Vagina (tissue), 2 donors: ENCODE measurements at places on chromosomes 1 and 21. TPM values are rescaled to one million over a fixed set of nuclear protein-coding genes. Genes with fewer than 3 reads are reported as not detected.

- no peak overlapping the region for H3K27ac ChIP-seq
- H3K4me1 ChIP-seq: peaks cover 39% of the 10 kb centered on the region
- no peak overlapping the region for H3K4me3 ChIP-seq
- no peak for DNase-seq
- no peaks in the 10 kb centered on the region for H3K27me3 ChIP-seq
These were observed 2.8 kb upstream of the AHDC1 start for GRCh38 chr1:27606708-27607238.

GRCh38 chr1:204923201-204923600 is 52.5 kb downstream of the NFASC start:
- no peaks in the 10 kb centered on the region for H3K27me3 ChIP-seq
- DNase-seq: no peak
- no peak overlapping the region for H3K4me3 ChIP-seq

DNA sequence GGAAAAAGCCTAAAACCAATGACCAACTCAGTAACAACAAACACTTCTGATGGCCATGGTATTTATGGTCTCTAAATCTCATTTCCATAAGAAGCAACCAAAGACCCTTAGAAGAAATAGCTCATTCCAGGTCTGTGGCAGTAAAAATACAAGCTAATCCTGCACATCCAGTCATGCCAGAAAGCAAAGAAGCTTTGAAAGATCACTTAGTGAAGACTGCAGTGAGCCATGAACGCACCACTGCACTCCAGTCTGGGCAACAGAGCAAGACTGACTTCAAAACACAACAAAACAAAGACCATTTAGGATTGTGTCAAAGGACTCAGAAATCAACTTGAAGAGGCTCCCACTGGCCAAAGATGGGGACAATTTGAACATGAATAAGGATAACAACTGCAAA is 18.4 kb upstream of the ELK4 start:
- DNase-seq: no peak
- H3K36me3 ChIP-seq: no peaks in the 10 kb centered on the region
- no peak overlapping the region for H3K27ac ChIP-seq
- no peaks in the 10 kb centered on the region for H3K27me3 ChIP-seq
- peaks cover 10% of the 10 kb centered on the region for H3K4me1 ChIP-seq
- H3K4me3 ChIP-seq: no peak overlapping the region

TMPRSS2 gene
- 19.9 TPM for total RNA-seq

GPR3 gene
- total RNA-seq: 0.74 TPM

DNA sequence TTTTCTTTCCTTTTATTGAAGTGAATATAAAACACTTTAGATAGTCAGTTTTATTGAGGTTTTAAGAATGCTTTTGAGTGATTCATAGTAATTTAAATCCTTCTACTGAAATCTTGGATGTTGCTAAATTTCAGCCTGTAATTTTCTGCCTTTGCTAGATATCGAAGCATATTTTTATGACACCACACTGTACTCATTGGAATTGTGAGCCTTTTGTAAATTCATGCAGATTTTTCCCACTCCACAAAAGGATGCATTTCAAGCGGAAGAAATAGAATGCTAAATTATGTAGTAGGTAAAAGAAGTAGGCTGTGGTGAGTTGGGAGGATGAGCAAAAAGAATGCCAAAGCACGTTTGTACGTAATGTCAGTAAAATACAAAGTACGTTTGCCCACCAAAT is 13.8 kb downstream of the SNX7 start:
- peaks cover 34% of the 10 kb centered on the region for H3K4me1 ChIP-seq
- H3K36me3 ChIP-seq: no peaks in the 10 kb centered on the region
- H3K27me3 ChIP-seq: no peaks in the 10 kb centered on the region
- H3K27ac ChIP-seq: no peak overlapping the region

DNA sequence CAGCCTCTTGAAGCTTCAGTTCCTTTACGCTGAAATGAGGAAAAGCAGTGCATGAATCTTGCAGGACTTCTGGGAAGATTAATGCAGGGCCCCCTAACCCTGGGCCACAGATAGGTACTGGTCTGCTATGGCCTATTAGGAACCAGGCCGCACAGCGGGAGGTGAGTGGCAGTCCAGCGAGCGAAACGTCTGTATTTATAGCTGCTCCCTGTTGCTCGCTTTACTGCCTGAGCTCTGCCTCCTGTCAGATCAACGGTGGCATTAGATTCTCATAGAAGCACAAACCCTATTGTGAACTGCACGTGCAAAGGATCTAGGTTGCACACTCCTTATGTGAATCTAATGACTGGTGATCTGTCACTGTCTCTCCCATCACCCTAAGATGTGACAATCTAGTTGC is 130.2 kb downstream of the CHRM3 start:
- H3K27ac ChIP-seq: no peak overlapping the region
- H3K36me3 ChIP-seq: no peaks in the 10 kb centered on the region
- no peaks in the 10 kb centered on the region for H3K27me3 ChIP-seq
- no peak overlapping the region for H3K4me3 ChIP-seq

CAMK1G gene
- total RNA-seq: not detected

GJB3 gene
- total RNA-seq: 24.6 TPM

GRCh38 chr1:161018631-161018930 is 2.4 kb downstream of the F11R start:
- no peaks in the 10 kb centered on the region for H3K27me3 ChIP-seq
- peaks cover 41% of the 10 kb centered on the region for H3K4me1 ChIP-seq
- H3K27ac ChIP-seq: peak overlapping the region; percentile 89
- DNase-seq: no peak
- H3K4me3 ChIP-seq: no peak overlapping the region
- no peaks in the 10 kb centered on the region for H3K36me3 ChIP-seq

GRCh38 chr1:59349101-59349500 is 52.2 kb downstream of the FGGY start:
- no peak overlapping the region for H3K4me3 ChIP-seq
- DNase-seq: no peak
- peaks cover under 1% of the 10 kb centered on the region for H3K4me1 ChIP-seq
- H3K27ac ChIP-seq: no peak overlapping the region
- no peaks in the 10 kb centered on the region for H3K27me3 ChIP-seq
- H3K36me3 ChIP-seq: no peaks in the 10 kb centered on the region

PCBP3 gene
- 4.9 TPM for total RNA-seq

EDARADD gene
- 1.2 TPM for total RNA-seq

DNA sequence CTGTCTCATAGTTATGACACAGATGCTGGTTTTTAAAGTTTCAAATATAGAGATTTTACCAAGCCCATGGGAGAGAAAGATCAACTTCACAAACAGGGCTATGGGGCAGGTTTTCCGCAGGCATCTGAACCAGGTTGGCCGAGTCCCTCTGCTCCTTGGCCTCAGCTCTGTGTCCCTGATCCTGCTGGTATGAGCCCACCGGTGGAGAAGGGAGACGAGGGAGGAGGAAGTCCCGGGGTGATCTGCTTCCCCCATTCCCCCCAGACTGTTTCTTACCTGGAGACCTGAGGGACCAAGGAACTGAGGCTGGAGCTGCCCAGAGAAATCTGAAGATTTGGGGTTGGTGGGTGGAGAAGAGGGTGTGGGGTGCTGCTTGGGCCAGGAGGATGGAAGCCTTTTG is 28.9 kb upstream of the BTG2 start:
- H3K4me1 ChIP-seq: peaks cover 78% of the 10 kb centered on the region
- no peak overlapping the region for H3K4me3 ChIP-seq
- peak overlapping the region; percentile 93 for H3K27ac ChIP-seq
- H3K27me3 ChIP-seq: no peaks in the 10 kb centered on the region

DNA sequence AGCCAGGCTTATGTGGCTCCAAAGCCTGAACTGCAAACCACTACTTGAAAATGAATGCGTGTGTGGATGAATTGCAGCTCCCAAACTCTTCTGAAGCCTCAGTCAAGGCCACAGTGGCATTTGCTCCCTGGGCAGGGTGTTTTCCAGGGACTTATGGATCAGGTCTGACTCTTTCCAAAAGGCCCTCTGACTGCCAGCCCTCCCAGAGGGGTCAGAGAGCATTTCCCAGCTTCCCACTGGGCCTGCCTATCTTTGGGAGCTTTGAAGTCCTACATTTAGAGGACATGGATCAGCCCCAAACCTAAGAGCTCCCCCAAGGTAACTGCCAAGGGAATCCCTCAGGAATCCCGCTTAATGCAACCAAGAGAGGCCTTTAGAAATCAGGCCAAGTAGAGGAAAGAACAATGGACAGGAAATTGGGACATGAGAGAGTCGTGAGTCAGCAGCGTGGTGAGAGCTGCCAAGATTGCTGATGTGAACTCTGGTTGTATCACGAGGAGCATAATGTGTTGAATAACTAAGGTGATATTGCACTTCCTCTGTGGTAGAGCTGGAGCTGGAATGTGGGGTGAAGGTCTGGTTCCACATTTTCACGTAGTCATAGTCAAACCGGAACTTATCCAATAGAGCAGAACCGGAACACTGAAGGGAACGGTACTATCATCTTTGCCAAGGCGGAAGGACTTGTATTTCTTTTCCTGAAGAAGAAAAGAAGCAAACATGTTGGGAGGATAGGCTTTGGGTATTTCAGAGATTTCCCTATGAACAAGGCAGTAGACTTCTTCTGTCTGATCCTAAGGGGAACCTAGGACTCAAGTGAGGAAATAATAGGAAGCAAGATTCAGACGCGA is 99.4 kb upstream of the JUN start:
- DNase-seq: no peak
- peak overlapping the region; percentile 74 for H3K27ac ChIP-seq
- no peaks in the 10 kb centered on the region for H3K36me3 ChIP-seq
- H3K4me3 ChIP-seq: no peak overlapping the region
- no peaks in the 10 kb centered on the region for H3K27me3 ChIP-seq

- no peaks in the 10 kb centered on the region for H3K27me3 ChIP-seq
- H3K36me3 ChIP-seq: no peaks in the 10 kb centered on the region
- H3K4me1 ChIP-seq: no peaks in the 10 kb centered on the region
- H3K4me3 ChIP-seq: no peak overlapping the region
- no peak for DNase-seq
These were observed 28.0 kb downstream of the SYT14 start for GRCh38 chr1:209965996-209966395.

OR2T2 gene
- not detected for total RNA-seq

- H3K4me1 ChIP-seq: no peaks in the 10 kb centered on the region
- H3K27me3 ChIP-seq: no peaks in the 10 kb centered on the region
- no peaks in the 10 kb centered on the region for H3K36me3 ChIP-seq
- DNase-seq: no peak
- no peak overlapping the region for H3K4me3 ChIP-seq
These were observed 16.6 kb downstream of the MYOG start for GRCh38 chr1:203069030-203069747.

MINDY1 gene
- 27.0 TPM for total RNA-seq
